Smooth muscle cell of the brain vasculature (primary cell): ENCODE measurements at places on chromosomes 5 and 9.

GRCh38 chr5:140225396-140225795 is 50.4 kb downstream of the CYSTM1 start:
- DNase-seq: no peak

GRCh38 chr9:5110867-5111681 is 74.4 kb downstream of the INSL6 start:
- DNase-seq: no peak

DNA sequence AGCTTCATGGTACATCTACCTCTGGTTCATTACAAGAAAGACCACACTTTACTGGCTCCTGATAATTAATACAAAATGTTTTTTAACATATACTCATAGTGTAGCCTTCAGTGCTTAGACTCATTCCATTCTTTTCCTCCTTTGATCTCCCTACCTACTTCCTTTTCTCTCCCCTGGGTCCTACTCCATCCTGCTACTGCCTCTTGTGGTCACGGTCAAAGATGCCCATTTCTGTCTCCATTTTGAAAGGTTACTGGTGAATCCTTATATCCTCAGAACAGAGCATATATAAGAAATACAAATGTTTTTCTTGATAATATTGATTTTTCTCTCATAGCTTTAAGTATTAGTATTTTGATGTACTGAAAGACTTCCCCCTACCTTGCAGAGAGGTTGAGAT is 375.9 kb downstream of the ARRDC3 start:
- DNase-seq: no peak

DNA sequence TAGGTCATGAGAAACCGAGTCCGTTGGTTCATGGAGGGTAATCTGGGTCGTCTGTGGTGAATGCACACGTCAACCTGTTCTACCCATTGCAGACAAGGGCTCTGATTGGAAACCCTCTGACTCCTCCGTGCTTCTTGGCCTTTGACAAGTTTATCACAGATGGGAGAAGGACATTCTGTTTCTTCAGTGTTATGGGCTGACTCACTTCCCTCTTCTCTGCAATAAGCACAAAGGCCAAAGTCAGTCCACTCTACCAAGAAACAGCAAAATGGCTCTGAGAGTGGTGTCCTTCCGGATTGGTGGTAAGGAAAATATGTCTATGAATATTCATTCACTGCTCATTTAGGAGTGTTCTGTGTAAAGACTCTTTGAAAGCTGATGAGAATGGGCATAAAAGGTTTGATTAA is 89.3 kb downstream of the FEM1C start:
- DNase-seq: no peak

DNA sequence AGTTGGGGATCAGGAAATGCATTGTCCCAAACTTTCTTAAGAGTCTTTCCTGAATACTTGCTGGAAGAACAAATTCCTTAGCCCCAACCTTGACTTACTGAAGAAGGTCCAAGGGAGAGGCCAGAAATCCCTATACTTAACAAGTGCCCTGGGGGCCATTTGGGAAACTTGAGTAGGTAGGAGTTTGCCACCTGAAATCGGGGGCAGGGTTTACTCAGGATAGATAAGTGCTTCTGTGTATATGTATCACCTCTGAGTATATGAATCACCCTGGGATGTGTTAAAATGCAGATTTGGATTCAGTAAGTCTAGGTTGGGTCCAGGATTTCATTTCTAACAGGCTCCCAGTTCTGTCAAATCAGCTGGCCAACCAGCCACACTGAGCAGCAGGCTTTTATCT is 47.9 kb upstream of the MYO10 start:
- DNase-seq: no peak

- no peak for DNase-seq
These were observed 18.6 kb upstream of the SPATA31D1 start for GRCh38 chr9:81969971-81970370.

- DNase-seq: no peak
These were observed 14.0 kb downstream of the BOD1 start for GRCh38 chr5:173602423-173602822.

- DNase-seq: no peak
These were observed 10.6 kb upstream of the P4HA2 start for GRCh38 chr5:132238169-132238744.

DNA sequence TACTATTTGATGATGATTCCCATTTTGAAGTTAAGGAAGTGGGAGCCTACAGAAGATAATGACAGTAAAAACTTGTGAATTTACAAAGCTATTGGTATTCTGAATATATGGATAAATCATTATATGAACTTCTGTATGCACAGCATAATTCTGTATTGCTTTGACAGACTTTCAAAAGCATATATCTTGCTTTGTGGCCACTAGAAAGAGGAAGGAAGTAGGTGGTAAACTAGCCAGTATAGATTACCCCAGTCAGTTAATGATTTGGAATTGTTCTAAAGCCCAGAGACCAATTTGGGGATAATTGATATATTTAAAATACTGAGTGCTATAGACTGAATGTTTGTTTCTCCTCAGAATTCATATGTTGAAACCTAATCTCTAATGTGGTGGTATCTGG is 53.0 kb downstream of the NR2F1 start:
- DNase-seq: no peak

- no peak for DNase-seq
These were observed 366.0 kb downstream of the BRINP1 start for GRCh38 chr9:119003201-119003611.

- no peak for DNase-seq
These were observed 86.3 kb upstream of the MELK start for GRCh38 chr9:36486329-36486932.

DNA sequence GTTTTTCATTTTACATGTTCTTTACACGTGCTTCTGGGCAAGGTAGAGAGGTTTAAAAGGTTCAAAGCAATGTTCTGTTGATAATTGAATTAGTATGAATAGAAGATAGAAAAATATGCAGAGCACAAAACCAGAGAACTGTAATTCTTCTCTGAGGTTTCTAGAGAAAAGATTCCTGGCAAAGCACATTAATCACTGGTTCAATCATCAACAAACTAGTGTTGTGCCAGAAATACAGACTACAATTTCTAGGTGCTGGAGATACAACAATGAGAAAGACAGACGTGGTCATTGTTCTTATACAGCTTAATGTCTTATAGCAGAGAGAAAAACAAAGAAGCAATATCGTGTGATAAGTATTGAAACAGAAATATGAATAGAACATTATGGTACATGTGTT is 25.5 kb downstream of the MEGF9 start:
- DNase-seq: no peak

GRCh38 chr5:111734013-111734412 is 23.0 kb downstream of the NREP start:
- DNase-seq: no peak

DNA sequence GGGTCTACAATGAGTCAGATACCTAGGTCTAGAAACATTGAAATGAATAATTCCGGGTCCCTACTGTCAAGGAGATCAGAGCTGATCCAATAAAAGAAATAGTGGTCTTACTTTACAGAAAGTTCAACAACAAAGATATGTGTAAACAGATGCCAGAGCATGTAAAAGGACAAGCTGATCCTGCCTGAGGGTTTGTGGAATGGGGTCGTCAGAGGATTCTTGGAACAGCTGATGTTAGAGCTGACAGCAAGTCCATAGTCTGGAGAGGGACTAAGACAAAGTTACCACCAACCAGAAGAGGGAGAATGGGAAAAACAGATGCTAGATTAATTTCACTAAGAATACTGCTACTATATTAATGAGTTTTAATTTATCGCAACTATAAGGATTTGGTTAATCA is 71.5 kb downstream of the FREM1 start:
- no peak for DNase-seq
